HS-5 (cell line): ENCODE measurements at places on chromosomes 7 and 10.

DNA sequence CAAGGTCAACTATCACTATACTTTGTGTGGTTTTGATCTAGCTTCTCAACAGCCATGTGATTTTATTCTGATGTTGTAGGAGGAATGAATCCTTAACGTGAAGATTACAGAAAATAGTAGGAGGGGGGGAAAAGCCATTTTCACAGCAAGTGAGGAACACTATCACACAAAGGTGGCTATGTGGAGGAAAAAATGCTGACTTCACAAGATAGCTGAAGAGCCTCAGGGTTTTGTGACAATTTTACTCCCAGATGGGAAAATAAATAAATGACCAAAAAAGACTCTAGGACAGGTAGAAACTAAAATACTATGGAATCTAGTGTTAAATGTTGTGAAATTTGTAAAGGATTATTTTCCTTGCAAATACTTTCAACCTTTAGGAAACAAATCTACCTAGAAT lies 281.0 kb downstream of the ADRA2A start:
- no peak for DNase-seq

- DNase-seq = no peak
Measured at GRCh38 chr7:141242568-141242967, 168.7 kb downstream of the TMEM178B start.

GRCh38 chr10:78348411-78349164 lies 314.9 kb downstream of the RPS24 start:
- DNase-seq = no peak

DNA sequence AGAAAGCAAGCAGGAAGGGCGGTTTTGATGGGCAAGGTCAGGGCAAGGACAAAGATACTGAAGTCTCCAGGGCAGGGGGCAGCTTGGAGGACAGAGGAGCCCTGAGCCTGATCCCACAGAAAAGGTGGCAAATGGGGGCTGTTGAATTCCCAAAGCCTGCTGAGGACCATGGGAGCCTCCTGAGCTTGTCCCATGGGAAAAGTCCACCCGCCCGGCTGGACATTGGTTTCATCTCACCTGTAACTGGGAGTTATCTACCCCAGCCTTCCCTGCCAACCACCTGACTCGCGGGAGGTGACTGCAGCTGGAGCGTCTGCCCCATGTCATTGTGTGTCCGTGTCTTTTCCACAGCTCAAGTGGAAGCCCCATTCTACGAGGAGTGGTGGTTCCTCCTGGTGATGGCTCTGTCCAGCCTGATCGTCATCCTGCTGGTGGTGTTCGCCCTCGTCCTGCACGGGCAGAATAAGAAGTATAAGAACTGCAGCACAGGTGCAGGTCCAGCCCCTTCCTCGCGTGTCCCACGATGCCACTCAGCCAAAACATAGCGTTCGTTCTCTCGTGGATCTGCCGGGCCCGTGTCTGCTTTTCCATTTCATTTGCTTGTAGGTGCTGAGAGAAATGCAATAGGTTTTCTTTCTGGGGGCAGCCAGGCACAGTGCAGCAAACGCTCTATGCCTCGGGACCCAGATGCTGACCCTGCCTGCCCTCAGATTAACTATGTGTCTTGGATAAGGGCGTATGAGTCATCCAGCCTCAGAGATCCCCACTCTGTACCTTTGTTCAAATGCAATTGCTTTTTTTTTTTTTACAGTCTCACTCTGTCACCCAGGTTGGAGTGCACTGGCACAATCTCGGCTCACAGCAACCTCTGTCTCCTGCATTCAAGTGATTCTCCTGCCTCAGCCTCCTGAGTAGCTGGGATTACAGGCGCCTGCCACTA lies 444.5 kb upstream of the FOXK1 start:
- DNase-seq = no peak

DNA sequence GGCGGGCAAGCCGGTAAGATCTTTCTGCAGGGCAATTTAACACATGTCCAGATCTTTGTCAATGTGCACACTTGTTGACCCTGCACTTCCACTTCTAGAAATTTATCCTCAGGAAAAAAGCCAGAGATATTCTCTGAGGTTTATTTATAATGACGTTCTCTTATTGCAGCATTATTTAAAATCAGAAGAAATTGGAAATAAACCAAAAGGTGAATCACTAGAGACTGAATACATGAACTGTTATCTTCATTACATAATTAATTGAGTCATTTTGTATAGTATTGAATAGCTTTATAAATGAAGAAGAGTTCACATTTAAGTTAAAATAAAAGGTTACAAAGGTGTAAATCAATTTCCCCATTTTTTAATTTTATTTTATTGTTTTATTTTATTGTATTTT lies 16.3 kb upstream of the SAR1A start:
- DNase-seq = no peak

DNA sequence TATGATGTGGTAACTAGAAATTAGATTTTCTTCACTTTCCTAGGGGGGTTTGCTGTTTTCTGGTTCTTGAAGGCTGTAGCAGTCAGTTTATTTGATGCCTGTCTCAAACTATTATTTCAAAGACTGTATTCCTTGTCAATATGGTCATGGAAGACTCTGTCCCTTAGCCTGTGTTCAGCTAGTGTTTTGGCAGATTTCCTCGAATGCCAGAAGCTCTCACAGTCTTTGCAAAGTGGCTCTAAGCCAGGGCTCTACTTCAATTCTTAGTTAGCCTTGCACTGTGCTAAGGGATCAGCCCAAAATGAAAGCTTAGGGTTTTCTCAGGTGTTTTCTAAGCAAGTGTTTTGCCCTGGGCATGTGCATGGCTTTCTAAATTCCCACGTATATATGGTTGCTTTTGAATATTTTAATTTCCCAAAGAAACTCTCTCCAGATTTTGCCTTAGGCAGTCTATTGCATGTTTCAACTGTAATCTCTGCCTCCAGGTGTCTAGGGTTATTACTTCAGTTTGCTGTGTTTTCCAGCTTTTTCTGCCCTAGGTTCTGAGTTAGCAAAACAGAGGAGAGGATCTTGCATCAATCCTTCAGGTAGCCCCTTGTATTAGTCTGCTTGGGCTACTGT lies 7.2 kb upstream of the C1GALT1 start:
- no peak for DNase-seq

GRCh38 chr7:30363778-30364563 lies 79.6 kb downstream of the ZNRF2 start:
- DNase-seq = no peak

DNA sequence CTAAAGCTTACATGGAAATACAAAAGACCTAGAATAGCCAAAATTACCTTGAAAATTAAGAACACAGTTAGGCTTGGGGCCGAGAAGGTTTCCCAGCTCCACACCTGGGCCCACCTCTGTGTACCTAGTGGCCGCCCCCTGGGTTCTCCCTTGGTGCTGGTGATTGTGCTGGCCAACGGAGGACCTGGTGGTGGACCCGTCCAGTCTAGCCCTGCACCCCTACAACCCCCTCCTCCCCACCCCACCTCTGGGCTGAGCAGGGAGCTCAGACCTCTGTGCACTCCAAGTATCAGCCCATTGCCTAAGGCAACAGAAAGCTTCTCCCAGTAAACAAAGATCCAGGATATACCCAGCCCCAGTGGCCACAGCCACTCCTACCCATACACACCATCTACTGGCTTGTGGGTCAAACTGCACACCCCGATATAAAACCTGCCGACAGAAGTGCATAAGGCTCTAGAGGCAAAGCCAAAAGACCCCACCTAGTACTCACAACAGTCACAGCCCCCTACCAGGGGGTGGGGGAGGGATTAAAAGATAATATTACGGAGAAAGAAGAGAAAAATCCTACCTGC lies 105.0 kb upstream of the DIP2C start:
- no peak for DNase-seq

DNA sequence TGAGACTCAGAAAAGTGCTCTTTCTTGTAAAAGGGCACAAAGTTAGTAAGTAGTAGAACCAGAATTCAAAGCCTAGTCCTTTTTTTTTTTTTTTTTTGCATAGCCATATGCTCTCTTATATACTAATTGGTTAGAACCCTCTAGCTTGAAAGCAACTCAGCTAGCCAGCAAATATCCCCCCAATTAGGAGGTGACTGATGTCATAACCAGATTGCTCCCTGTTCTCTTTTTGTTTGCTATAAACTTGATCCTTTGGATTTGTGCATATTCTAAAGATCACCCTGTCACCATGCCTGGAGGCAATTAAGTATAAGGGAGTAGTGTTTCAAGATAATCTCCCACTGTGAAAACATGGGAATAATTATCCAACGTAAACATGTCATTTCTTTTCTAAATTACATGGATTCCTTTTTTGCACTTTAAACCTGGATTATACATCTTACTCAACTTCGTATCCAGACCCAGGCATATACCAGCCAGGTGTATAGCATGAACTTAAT lies 963.4 kb downstream of the CNTNAP2 start:
- DNase-seq = no peak

DNA sequence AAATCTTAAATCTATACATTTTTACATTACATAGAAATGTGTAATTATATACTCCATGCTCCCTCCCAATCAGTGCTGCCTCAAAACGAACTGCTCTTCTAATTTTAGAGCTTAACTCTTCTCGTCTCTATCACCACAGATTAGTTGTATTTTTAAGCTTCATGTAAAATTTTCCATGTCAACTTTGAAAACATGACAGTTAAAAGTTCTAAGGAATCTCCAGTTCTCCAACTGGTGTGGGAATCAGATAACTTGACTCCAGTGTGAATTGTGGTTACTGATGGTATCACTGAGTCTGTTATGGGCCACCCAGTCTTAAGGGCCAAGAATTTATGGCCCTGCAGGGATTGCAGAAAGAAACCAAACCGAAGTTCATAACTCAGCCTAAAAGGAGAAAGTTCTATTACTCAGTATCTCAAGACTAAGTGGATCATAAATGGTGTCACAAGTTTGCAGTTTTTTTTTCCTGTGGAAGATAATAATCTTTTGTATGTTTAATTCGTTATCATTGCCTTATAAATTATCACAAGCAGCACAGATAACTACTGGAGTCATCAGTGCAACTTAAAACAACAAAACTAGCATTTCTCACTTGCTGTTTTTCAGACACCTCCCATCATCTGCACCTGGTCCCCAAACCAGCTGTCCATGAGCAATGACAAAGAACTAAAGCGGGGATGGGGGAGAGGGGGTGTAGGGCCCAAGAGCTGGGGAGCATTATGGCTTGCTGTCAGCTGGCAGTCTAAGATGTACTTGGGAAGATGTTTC lies 31.5 kb upstream of the KMT2E start:
- no peak for DNase-seq

DNA sequence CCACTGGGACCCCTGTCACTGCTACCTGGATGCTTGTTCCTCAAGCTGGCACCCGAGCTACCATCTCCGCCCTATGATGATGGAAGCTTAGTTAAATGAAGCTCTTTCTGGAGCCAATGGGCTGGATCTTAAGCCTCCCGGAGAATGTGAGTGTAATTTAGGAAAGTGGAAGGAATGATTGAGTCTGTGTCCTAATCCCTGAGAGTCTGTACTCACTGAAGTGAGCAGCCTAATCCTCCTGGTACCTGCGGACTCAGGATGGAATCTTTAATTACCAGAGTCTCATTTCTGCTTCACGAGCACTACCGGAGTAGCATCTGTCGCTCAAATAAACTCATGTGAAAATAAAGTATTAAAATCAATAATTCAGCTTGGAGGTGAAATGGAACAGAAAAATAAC lies 255.5 kb downstream of the WDR37 start:
- DNase-seq = no peak

DNA sequence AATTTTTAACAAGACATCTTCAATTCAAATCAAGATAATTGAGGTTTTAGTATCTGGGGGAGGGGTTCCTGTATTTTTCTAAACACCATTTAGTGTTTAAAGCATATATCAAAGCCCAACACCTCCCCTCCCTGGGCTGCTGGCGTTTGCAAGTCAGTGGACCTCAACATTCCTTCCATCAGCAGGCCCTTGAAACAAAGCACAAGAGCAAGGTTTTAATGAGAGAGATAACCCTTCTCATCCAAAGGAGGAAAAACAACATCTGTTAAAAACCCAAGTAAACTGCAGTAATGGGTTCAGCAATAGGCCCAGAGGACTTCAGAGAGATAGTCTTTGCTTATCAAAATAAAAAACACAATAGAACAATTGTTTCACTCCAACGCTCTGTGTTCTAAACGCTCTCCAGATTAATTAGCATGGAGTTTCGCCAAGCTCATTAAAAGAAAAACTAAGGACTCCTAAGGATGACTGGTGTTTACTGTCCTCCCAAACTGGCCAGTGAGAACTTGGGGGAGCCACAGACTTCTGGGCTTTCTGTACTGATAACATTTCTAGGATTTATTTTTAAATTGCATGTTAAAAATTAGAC lies 2.5 kb downstream of the JCAD start:
- no peak for DNase-seq

- no peak for DNase-seq
Measured at GRCh38 chr10:30791197-30791611, 161.7 kb upstream of the LYZL2 start.

- DNase-seq = no peak
Measured at GRCh38 chr10:81843042-81843441, 32.0 kb upstream of the NRG3 start.

DNA sequence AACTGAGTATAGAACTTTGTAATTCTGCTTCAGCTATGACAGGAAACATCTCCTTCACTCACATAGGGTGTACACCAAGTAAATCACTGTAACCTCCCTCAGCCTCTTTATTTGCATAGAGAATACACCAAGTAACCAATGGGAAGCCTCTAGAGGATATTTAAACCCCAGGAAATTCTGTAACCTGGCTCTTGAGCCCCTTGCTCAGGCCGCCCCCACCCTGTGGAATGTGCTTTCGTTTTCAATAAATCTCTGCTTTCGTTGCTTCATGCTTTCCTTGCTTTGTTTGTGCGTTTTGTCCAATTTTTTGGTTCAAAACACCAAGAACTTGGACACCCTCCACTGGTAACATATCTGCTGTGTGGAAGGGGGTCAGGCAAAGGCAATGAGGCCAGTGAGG lies 60.2 kb downstream of the CLRN3 start:
- no peak for DNase-seq

DNA sequence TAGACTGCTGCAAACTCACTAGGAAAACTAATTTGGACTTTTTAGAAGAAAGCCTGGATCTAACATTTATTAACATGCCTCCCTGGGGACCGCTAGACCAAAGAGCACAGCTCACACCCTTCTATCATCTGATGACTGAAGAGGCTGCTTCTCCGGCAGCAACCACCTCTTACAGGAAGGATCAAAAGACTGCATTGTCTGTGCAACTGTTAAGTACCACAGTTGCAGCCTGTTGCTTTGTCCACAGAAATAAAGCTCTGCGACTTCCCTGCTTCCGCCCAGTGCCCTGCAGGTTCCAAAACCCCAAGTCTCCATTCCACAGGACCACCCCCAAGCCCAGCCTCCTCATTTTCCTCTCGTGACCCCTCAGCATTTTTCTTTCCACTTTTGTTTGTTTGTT lies 14.0 kb upstream of the PODXL start:
- DNase-seq = no peak

- no peak for DNase-seq
Measured at GRCh38 chr10:133123746-133124356, 36.1 kb downstream of the ADGRA1 start.

- DNase-seq = peak; percentile 68
Measured at GRCh38 chr7:55369427-55370400, 4.6 kb downstream of the LANCL2 start.

GRCh38 chr7:135745703-135746312 lies 2.8 kb downstream of the FAM180A start:
- DNase-seq = peak; percentile 88

GRCh38 chr10:73887294-73888039 lies 13.1 kb upstream of the CAMK2G start:
- DNase-seq = no peak

GRCh38 chr10:91931526-91932190 lies 8.1 kb downstream of the BTAF1 start:
- DNase-seq = no peak
